ENCODE measurements at places on chromosomes 3 and 15. TPM values are rescaled to one million over a fixed set of nuclear protein-coding genes. Genes with fewer than 3 reads are reported as not detected.

- peak; percentile 66 for DNase-seq
These were observed 41.0 kb downstream of the MBNL1 start for GRCh38 chr3:152309535-152310307.

GRCh38 chr15:52427804-52428203 is 100.9 kb downstream of the MYO5A start:
- DNase-seq, result peak; percentile 74

GRCh38 chr15:49984436-49984835 is 134.6 kb downstream of the ATP8B4 start:
- no peak for DNase-seq

- DNase-seq, result no peak
These were observed 276.2 kb upstream of the LRRFIP2 start for GRCh38 chr3:37450561-37450960.

DNA sequence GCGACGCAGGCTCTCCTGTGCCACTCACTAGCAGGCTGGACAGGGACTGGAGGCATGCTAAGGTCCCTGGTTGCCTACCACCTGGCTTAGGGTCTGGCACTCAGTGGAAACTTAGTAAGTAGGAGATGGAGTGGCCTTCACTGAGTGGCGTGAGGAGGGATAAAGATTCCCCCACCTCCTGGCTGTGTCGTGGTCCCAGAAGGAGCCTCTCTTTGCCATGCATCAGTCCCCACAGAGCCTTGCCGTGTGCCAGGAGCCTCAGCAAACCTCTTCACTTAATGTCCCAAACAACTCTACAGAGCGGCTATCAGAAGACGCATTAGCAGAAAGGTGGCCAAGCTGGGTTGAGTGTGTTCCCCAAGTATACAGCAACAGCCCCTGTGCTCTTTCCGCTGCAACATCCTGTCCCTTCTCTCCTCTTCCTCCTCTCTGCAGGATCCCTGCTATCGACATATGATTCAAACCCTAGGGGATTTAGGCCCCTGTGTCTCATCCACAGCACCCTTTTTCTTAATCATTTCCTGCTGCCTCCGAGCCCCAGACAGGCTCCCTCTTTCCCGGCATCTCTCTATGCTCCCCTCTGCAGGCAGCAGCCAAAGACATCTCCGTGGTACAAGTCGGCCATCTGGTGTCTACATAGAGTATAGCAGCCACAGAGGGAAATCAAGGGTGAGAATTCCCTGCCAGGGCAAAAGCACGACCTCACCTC is 66.7 kb downstream of the SLC6A1 start:
- peak; percentile 73 for DNase-seq

DNA sequence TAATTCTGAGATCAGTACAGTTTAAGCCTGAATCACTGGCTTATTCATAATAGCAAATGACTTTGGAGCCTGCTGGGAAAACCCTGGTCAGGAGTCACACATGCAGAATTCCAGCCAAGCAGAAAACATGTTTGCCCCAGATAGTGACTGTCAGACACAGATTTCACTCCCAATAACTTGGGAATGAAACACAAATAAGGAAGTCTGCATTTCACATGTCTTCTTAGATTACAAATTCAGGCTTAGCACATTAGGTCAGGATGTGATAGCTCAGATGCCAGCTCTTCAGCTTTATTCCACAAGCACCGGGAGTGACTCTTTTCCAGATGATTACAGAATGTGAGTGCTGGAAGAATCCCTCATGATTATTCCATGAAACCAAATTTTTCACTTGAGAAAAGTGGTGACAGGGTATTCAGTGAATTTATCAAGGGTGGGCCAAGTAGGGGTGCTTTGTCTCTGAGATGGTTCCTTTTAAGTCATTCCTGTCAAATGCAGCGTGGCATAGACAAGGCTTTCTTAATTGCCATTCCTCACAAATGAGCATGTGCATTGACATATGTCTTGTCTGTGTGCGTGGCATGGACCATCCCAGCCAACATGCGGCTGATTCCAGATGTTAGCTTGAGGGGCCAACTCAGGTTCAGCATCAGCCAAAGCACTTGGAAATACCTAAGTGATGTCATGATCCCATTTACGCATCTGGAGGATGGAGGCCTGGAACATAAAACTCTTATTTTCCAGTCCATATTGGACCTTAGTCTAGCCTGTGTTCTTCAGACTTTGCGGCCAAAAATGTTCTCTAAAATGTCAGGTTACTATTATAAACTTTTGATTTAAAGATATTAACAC is 191.0 kb downstream of the EPHB1 start:
- DNase-seq, result no peak

DNA sequence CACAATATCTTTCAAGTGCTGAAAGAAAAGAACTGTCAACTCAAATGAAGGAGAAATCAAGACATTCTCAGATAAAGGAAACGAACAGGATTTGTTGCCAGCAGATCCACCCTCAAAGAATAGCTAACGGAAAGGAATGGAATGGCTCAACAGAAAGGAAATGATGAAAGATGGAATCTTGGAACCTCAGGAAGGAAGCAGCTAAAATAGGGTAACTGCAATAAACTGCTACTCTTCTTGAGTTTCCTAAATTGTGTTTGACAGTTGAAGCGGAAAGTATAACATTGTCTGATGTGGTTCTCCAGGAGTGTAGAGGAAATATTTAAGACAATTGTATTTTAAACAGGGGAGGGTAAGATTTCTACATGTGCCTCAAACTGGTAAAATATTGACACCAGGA is 22.0 kb downstream of the PRR23E start:
- peak; percentile 11 for DNase-seq

DNA sequence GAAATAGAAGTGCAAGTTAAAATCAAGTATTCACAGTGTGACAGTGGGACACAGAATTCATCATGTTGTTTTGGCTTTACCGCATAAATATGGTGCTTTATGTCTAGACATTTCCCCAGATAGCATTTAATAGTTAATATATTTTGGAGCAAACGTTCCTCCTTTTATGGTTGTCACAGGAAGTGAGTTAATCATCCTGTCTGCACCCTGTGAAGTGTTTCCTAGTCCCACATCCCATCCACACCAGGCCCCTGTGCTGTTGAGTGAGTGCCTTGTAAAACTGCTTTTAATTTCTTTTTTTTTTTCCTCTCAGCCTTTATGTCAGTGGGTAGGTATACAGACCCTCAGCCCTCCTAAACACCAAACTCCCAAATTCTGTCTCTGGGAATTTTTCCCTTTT is 393.7 kb downstream of the FEZF2 start:
- DNase-seq, result no peak

DNA sequence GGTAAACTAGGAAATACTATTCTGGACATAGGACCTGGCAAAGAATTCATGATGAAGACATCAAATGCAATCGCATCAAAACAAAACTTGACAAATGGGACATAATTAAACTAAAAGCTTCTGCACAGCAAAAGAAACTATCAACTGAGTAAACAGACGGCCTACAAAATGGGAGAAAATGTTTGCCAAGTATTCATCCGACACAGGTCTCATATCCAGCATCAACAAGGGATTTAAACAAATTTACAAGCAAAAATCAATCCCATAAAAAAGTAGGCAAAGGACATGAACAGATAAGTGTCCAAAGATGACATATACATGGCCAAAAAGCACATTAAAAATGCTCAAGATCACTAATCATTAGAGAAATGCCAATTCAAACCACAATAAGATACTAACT is 1088.9 kb downstream of the NAALADL2 start:
- no peak for DNase-seq

GRCh38 chr3:26624209-26624765 is 1.7 kb downstream of the LRRC3B start:
- no peak for DNase-seq

GRCh38 chr3:61808526-61808925 is 247.2 kb downstream of the PTPRG start:
- no peak for DNase-seq

DNA sequence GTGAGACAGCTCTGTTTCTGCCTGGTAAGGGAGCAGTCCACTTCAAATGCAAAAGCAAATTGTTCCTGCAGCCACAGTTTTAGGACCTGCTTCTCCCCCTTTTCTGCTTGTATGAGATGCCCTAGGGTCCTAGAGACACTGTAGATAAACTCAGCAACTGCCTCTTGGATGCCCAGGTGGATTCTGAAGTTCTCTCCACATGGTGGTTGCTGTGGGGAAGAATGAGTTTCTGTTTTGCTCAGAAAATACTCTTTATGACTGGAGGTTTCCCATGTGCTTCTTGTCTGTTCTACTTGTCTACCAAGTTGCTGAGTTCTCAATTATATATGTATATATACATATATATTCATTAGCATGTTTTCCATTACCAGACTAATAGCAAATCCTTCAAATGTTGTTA is 5.6 kb upstream of the ZNF80 start:
- DNase-seq, result no peak

DNA sequence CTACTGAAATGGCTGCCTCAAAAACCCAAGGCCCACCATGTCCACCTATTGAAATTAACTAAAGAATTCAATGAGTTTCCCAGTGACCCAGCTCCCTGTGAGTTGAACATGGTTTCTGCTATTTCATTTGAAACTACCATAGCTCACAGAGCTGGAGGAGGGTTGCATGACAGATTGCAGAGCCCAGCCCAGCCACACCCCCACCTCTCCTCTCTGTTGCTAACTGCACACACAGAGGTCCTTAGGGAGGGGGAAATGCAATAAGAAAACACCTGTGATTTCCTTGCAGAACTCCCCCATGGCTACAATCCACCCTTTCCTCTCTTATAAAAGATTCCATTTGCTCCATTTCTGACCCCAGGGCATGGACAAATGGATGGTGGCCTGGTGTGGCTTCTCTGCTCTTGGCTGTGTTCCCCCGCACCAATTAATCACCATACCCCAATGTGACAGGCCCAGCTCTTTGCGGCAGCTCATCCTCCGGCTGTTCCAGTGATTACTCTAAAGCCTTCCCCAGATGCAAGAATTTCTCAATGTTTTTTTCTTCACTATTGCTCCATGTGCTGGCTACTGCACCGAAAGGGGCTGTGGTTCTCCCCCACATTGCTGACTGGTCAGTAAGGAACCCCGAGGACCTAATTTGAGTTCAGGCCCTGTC is 208.4 kb upstream of the KBTBD8 start:
- DNase-seq, result no peak

- DNase-seq, result peak; percentile 40
These were observed 30.7 kb downstream of the C3orf38 start for GRCh38 chr3:88180398-88180999.

DNA sequence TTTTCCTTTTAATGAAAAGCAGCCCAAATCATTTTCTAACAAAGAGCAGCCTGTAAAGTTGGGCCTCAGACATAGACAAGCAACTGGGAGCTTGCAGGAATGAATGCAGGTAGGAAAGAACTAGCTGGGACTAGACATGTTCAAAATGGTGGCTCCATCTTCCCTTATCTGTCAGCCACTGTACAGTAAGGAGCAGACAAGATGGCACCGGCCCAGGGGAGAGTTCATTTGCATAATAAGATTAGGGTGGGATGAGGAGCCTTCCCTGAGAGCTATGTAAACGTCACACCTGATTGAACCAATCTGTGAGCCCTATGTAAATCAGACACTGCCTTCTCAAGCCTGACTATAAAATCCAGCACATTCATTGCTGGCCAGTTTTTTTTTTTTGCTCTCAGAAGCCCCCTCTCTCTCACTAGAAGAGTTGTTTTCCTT is 59.7 kb upstream of the GK5 start:
- DNase-seq, result no peak

GRCh38 chr3:40417845-40418543 is 31.0 kb downstream of the ENTPD3 start:
- no peak for DNase-seq

GRCh38 chr15:76253691-76254473 is 57.4 kb downstream of the ETFA start:
- DNase-seq, result no peak

Gene DISP2
- total RNA-seq, result 0.13 TPM

Gene SCN5A
- not detected for total RNA-seq

Gene ATP13A5
- total RNA-seq, result not detected

Gene ALDH1A2
- not detected for total RNA-seq

Gene STRC
- total RNA-seq, result not detected

Gene SH2D7
- total RNA-seq, result not detected

Gene MITF
- 36.1 TPM for total RNA-seq

Gene CCDC80
- total RNA-seq, result 394 TPM

Gene NEK11
- total RNA-seq, result 3.6 TPM

All from HFFc6 (cell line).